ENCODE measurements at places on chromosomes 6 and 20. TPM values are rescaled to one million over a fixed set of nuclear protein-coding genes. Genes with fewer than 3 reads are reported as not detected.

- no peak overlapping the region for H3K4me3 ChIP-seq
- H3K4me1 ChIP-seq: no peaks in the 10 kb centered on the region
- H3K36me3 ChIP-seq: no peaks in the 10 kb centered on the region
- H3K27me3 ChIP-seq: no peaks in the 10 kb centered on the region
- no peak for DNase-seq
Observed at GRCh38 chr20:14643146-14643545, 305.7 kb upstream of the FLRT3 start.

Gene SNAP91
- 0.72 TPM for total RNA-seq

- H3K4me3 ChIP-seq: no peak overlapping the region
- H3K36me3 ChIP-seq: no peaks in the 10 kb centered on the region
- no peak overlapping the region for H3K27ac ChIP-seq
- no peaks in the 10 kb centered on the region for H3K27me3 ChIP-seq
- DNase-seq: no peak
Observed at GRCh38 chr20:4017051-4017712, 1.8 kb upstream of the RNF24 start.

Gene HMGCLL1
- 0.36 TPM for total RNA-seq

Gene PRICKLE4
- total RNA-seq: not detected

GRCh38 chr6:35810971-35811698 lies 6.0 kb downstream of the LHFPL5 start:
- DNase-seq: peak; percentile 86
- H3K27ac ChIP-seq: no peak overlapping the region
- H3K4me3 ChIP-seq: no peak overlapping the region
- no peaks in the 10 kb centered on the region for H3K27me3 ChIP-seq

- peak; percentile 68 for DNase-seq
- H3K36me3 ChIP-seq: no peaks in the 10 kb centered on the region
- H3K27ac ChIP-seq: no peak overlapping the region
- H3K4me3 ChIP-seq: no peak overlapping the region
- H3K4me1 ChIP-seq: peaks cover 3% of the 10 kb centered on the region
Observed at GRCh38 chr6:109393886-109394281, 11.6 kb upstream of the CD164 start.

GRCh38 chr6:89251170-89251569 lies 34.0 kb upstream of the GABRR1 start:
- no peak overlapping the region for H3K27ac ChIP-seq
- H3K4me3 ChIP-seq: no peak overlapping the region
- H3K36me3 ChIP-seq: no peaks in the 10 kb centered on the region
- no peaks in the 10 kb centered on the region for H3K4me1 ChIP-seq
- no peak for DNase-seq
- H3K27me3 ChIP-seq: no peaks in the 10 kb centered on the region

DNA sequence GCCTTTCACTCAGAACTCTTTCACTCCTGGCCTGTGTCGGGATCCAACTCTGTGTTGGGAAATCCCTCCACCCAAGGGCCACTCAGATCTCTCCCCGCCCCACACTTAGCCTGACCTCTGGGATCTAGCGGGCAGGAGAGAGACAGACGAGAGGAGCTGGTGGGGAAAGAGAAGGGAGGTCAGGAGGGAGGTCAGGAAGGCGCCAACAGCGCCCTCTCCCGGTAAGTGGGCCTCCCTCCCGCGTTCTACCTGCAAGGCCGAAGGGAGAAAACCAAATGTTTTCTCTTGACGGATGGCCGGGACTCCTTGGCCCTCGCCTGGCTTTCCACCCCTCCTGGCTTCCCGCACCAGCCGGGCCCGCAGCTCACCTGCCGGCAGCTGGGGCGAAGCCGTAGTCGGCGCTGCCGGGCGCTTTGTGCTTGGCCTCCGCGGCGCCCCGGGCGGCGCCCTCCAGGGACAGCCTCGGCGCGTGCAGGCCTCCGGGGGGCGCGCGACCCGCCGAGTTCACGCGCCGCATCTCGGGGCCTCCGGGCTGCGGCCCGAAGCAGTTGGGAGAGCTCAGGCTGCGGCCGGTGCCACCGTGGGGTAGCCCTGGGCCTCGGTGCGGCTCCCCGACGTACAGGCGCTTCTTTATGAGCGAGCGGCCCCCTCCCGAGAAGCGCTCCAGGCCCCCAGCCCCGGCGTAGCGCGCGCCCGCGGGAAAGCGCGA lies 38.2 kb downstream of the C6orf132 start:
- no peak overlapping the region for H3K27ac ChIP-seq
- H3K36me3 ChIP-seq: no peaks in the 10 kb centered on the region
- DNase-seq: peak; percentile 97
- no peaks in the 10 kb centered on the region for H3K27me3 ChIP-seq
- H3K4me3 ChIP-seq: peak overlapping the region; percentile 66

DNA sequence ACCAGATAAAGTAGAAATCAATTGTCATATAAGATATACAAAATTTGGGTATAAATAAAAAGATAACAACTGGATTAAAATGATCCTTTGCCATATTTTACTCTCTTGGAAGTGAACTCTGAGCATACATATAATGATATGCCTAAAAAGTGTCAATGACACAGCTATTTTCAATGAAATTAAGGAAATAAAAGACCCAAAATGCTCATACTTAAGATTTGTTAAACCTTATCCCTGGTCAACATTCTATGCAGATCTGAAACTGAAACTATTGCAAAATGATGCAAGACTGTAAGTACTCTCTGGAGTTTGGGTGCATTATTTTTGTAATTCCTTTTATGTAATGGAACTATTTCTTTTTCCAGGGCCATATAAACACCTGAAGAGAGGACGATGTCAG lies 119.0 kb upstream of the SGK1 start:
- no peaks in the 10 kb centered on the region for H3K27me3 ChIP-seq
- peak overlapping the region; percentile 92 for H3K27ac ChIP-seq
- no peak overlapping the region for H3K4me3 ChIP-seq
- peaks cover 23% of the 10 kb centered on the region for H3K4me1 ChIP-seq

GRCh38 chr6:112308476-112308875 lies 38.7 kb upstream of the RFPL4B start:
- H3K27ac ChIP-seq: no peak overlapping the region
- H3K27me3 ChIP-seq: no peaks in the 10 kb centered on the region
- H3K36me3 ChIP-seq: no peaks in the 10 kb centered on the region

Gene ZNF831
- not detected for total RNA-seq

Gene ADGB
- not detected for total RNA-seq

DNA sequence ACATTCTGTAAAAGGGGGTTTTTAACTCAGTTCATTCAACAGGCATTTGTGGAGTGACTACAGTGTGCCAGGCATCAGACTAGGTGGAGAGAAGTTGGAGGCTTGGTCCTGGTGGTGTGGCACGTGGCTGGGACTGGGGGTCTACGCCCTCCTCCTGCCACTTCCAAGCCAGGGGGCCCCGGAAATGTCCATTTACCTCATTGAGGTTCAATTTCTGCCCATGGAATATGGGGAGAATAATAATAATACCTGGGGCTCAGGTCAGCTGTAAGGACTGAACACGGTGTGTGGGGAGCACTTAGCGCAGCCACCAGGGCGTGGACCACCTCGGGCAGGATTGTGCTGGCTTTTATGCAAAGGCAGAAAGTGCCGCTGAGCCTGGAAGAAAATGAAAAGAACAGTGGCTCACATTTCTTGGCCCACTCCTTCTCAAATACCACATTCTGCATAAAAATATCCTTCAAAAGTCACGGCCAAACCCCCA lies 229.4 kb downstream of the ANKRD60 start:
- H3K27ac ChIP-seq: no peak overlapping the region
- H3K36me3 ChIP-seq: no peaks in the 10 kb centered on the region
- no peak for DNase-seq
- no peak overlapping the region for H3K4me3 ChIP-seq
- H3K4me1 ChIP-seq: peaks cover 18% of the 10 kb centered on the region

- no peak overlapping the region for H3K4me3 ChIP-seq
- DNase-seq: no peak
- H3K27ac ChIP-seq: no peak overlapping the region
- no peaks in the 10 kb centered on the region for H3K36me3 ChIP-seq
Observed at GRCh38 chr6:161832622-161833021, 558.8 kb upstream of the AGPAT4 start.

Gene FAM184A
- total RNA-seq: under 0.01 TPM

- H3K27me3 ChIP-seq: no peaks in the 10 kb centered on the region
- no peak overlapping the region for H3K4me3 ChIP-seq
- H3K36me3 ChIP-seq: peaks cover 15% of the 10 kb centered on the region
- peaks cover 11% of the 10 kb centered on the region for H3K4me1 ChIP-seq
Observed at GRCh38 chr20:9417665-9418064, 96.7 kb upstream of the LAMP5 start.

DNA sequence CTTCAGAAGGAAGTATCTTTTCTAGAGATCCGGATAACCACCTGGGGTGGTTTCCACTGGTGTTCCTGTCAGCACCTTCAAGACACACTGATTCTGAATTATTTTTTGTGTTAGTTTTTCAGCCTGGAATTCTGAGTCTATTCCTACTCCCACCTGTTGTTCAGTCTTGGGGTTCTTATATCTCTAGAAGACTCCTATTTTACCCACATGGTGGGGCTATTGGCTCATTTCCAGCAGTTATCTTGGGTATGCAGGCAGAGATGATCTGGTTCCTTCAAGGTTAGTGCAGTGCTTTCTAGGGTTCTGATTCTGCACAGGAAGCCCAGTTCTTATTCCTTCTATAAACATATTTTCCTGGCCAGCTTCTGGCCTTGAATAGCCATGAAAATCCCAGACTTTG lies 175.6 kb upstream of the PDE7B start:
- H3K4me1 ChIP-seq: peaks cover 6% of the 10 kb centered on the region
- H3K4me3 ChIP-seq: no peak overlapping the region
- no peaks in the 10 kb centered on the region for H3K27me3 ChIP-seq
- no peaks in the 10 kb centered on the region for H3K36me3 ChIP-seq
- H3K27ac ChIP-seq: no peak overlapping the region
